ENCODE measurements at places on chromosomes 5 and 9.

DNA sequence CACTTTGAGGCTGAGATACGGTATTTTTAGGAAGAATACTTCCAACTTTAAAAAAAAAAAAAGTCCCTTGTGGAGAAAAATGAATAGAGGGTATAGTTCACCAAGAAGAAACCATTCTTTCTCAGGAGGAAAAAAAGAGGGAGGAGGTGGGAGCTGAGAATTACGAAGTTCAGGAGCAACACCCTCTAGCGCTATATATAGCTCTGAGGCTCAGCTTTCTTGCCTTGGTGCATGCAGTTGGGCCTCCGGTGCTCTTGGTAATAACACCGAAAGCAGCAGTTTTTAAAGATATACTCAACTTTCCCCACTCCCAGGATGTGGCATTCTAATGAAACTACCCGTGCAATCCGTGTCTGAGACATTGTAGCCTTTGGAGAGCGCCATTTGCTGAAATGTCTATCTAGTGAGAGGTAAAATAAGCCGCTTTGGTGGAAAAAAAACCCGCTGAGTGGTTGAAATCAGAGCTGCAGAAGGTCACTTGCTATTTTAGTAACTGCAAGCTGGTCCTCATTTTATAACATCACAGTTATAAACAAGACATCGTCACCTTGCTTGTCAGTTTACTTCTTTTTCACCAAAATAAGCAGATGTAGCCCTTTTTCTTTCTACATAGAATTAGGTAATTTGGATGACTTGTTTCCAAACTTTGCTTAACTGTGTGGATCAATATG, 156.4 kb downstream of the RORB start:
- no peak for DNase-seq

DNA sequence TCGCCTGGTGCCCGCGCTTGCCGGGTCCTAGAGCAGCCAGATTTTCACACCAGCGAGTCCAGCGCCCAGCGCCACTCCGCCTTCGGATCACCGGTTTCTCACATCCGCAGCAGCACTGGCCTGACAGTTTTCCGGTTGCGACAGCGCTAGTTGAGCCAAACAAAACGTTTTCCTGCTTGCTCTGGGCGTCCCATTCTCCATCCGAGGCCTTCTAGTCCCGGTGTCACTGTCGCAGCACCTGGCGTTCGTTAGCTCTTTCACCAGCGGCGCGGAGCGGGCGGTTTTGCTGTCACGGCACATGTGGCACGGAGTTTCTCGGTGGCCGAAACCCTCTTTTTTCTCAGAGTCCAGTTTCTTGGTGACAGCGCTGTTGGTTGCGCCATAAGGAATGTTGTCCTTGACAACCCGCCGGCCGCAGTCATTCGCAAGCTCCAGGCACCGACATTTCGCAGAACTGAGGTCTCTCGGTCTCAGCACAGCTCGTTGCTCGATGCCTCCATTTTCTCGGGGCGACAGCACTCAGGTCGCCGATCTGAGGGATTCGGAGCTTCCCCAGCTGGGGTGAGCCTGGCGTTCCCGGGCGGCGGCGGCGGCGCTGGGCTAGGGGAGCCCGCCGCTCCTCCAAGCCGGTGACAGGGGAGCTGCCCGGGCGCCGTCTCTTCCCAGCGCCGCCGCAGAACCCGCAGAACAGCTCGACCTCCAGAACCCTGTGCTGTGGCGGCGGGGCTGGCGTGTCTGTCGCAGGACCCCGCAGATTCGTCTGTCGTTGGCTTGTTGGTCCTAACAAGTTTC, 47.8 kb downstream of the ANXA2R start:
- DNase-seq, result peak; percentile 50

DNA sequence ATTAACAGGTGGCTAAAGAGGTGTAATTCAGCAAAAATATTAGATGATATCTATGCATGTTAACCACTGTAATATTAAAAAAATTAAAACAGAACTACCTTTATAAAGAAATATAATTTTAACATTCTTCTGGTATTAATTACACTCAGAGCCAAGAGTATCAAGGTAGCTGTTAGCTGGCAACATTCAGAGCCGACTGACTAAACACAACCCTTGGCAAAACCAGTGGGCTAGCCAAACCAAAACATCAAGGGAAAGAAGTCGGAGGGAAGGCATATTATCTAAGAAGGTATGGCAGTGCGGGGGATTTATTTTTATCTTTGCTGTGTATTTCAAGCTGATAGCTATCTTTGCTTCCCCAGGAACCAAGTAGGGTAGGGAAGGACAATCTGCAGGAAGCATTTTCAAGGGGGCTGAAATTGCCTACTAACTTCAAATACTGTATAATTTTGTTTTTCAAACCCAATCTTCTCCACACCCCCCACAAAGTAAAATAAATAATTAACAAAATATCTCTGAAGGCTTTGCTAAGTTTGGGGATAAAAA, 24.0 kb downstream of the ELL2 start:
- DNase-seq, result no peak

DNA sequence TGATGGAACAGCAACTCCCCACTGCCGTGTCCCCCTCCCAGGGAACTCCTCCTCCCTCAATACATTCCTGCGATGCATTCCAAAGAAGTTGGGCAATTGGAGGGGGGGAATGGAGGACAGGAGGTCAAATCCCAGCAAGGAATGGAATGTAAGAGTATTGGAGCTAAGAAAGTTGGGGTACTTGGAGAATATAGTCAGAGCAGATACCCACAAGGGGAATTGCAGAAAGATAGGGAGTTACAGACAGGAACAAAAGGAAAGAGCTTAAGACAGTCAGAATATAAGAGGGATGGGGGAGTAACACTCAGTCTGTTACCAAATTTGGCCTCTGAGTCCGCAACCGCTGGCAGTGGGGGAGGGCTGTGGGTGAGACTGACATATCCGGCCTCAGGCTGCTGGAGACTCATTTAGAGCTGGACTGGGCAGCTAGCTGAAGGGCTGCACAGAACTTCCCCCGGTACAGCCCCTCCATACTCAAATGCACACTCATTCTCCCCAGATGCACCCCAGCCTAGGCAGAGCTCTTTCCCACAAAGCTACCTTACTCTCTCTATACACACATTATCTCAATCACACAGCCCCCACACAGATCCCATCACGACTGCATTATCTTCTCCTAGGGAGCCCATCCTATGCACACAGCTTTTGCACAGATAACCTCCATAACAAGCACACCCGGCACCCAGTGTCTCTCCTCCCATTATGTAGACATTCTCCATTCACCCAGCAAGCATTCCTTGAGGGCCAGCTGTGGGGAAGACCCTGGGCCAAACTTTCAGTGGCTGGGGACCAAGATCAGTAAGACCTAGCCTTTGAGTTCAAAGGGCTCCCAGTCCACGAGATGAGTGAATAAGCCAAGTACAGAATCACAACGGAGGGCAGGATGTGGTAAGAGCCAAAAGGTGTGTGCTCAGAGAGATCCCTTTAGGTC, 3.7 kb downstream of the TLN1 start:
- no peak for DNase-seq

- no peak for DNase-seq
Measured at GRCh38 chr5:39716532-39717028, 291.8 kb upstream of the DAB2 start.

GRCh38 chr9:124776954-124777648, at the start of gene OLFML2A:
OLFML2A (plus strand) TSS chr9:124777133; CDS start chr9:124777271, 138 bp downstream.
- DNase-seq, result no peak

GRCh38 chr9:87498046-87498810, 561 bp downstream of the DAPK1 start:
- no peak for DNase-seq

GRCh38 chr5:8729437-8729836, 816.4 kb downstream of the SEMA5A start:
- DNase-seq, result no peak

DNA sequence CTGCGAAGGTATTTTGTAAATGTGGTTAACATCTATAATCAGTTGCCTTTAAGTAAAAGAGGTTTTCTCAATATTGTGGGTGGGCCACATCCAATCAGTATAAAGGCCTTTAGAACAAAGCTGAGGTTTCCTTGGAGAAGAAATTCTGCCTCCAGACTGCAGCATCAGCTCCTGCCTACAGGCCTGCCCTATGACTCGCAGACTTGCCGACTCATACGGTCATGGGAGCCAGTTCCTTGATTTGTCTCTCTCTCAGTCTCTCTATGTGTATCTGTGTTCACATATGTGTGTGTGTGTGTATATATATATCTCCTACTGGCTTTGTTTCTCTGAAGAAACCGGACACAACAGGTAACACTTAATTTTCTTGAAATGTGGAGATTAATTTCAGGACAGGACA, 45.3 kb downstream of the SLC36A1 start:
- no peak for DNase-seq
